ENCODE measurements at places on chromosomes 1 and 21.

- no peak for DNase-seq
These were observed 182.4 kb downstream of the BACH1 start for GRCh38 chr21:29481081-29481480.

- DNase-seq, result peak; percentile 65
These were observed 3.4 kb downstream of the TAGLN2 start for GRCh38 chr1:159921700-159922504.

GRCh38 chr1:39154553-39155421 is 49.7 kb upstream of the MACF1 start:
- no peak for DNase-seq

GRCh38 chr21:36630485-36631206 is 68.3 kb upstream of the SIM2 start:
- DNase-seq, result peak; percentile 46

GRCh38 chr1:205907794-205908193 is 35.5 kb downstream of the SLC26A9 start:
- DNase-seq, result no peak

DNA sequence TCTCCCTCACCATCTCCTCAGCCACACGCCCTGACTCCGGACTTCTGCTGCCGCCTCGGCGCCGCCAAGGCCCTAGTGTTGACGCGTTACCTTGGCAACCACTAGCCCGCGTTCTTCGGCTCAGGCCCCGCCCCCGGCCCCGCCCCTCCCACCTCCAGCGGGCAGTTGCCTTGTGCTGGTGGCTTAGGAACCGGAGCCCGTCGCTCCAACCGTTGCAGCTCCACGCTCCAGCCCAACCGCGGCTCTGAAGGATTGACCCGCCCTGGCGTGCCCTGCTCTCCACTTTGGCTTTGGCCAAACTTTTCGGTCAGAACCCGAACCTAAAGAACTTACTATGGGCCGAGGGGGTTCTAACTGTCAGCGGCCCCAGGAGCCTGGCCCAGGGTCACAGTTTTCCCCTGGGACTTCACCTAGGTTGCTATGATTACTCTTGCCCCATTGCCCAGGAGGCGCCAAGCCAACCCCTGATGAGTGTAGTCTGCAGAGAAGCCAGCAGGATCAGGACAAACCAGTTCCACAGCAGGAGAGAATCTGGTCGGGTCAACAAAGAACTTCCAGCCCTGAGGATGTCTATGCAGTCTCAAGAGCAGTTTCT is at the start of gene CFAP45:
Gene CFAP45 (minus strand): TSS at position 80 of the 595 bp plus-strand sequence. CDS start 67 bp downstream, at position 13.
- DNase-seq, result peak; percentile 38

- no peak for DNase-seq
These were observed 12.4 kb upstream of the BCAR3 start for GRCh38 chr1:93694039-93694438.

- no peak for DNase-seq
These were observed 5.6 kb downstream of the NECAP2 start for GRCh38 chr1:16446116-16446515.

DNA sequence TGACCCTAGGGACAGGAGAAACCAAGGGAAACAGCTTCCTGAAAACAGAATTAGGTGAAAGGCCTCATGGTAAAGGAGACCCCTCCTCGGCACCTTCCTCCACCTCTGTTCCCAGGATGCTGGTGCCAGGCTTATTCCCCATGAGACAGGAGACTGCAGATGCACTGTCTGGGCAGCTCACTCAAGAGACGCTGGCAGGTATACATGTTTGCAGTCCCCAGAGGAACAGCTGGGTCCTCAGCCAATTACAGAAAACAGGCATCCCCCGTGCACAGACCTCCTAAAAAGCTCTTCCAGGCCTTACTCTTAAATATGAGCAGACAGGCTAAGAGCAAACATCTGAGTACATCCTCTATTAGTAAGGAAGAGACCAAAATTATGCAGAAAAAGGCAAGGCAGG is 6.5 kb downstream of the CCSAP start:
- DNase-seq, result no peak

DNA sequence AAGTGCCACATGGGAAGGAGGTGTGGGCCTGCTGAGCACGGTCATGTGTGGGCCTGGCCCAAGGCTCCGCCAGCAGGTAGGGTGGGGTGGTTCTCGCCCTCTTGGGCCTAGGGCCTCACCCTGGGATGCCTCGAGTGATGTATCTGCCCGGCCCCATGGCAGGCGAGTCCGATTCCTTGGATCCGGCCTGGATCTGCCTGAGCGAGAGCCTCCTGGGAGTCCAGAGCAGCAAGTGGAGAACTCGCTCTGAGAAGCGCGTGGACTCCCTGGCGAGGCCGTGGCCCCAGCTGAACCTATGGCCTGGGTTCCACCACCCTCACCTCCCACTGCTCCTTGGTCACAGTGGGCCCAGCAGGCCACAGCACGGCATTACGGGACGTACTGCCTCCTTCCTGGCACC is 8.2 kb upstream of the TTC34 start:
- DNase-seq, result no peak

GRCh38 chr1:56434740-56435139 is 144.6 kb downstream of the PLPP3 start:
- DNase-seq, result no peak

DNA sequence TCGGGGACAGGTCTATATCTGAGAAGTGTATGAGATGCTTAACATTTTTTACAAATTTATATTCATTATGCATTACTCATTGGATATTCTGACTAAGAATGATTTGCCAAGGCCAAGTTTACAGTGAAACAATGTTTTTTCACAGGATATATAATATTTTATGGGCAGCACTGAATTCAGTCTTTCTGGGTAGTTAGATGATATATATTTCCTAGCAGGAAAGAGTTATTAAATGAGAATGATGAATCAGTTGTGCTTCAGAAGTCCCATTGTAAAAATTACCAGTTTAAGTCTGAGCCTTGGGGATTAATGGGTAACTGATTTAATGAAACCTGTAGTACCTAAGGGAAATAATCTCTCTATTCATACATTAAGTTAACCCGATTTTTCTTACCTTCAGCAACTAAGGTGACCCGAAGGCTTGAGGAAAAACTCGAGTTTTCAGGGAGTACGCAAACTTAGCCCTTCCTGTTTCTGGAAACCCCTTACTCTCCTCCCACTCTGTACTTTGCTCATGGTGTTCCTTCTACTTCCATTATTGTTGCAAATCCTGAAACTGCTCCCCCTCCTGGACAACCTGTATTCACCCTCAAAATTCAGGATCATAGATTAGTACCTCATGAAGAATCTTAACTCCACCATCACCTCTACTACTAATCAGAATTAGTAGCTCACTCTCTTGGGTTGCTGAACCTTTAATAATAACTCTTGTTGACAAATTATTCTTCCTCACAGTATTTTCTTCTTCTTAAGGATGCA is 135.1 kb downstream of the AK5 start:
- DNase-seq, result no peak

GRCh38 chr21:15001113-15001512 is 63.7 kb downstream of the NRIP1 start:
- no peak for DNase-seq

DNA sequence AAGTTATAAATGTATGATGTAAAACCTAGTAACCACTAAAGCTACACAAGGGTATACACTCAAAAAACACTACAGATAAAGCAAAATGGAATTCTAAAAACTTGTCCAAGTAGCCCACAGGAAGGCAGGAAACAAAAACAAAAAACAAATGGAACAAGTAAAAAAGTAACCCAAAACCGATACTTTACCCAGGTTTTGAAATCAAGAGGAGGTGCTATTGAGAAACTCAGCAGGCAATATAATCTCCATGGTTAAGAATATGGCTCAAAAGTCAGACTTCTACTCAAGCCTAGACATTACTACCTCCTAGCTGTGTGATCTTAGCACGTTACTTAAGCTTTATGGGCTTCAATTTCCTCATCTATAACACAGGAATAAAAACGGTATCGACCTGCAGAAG is 13.3 kb downstream of the RBBP5 start:
- no peak for DNase-seq

GRCh38 chr1:56509713-56510641 is 69.4 kb downstream of the PLPP3 start:
- DNase-seq, result no peak

DNA sequence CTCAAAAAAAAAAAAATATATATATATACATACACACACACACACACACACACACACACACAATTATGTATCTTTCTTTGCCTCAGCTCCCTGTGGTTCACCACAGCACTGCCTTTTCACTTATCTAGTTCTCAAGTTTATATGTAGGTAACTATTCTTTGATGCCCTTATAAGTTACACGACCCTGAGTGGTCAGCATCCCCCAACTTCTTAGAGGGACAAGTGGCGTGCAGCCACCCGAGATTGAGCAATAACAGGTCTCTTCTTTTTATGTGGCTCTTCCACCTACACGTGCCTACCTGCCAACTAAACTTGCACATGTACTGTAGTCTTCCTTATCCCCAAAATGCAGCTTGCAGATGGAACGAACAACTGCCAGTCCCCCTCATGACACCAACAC is 120.8 kb downstream of the GABPA start:
- no peak for DNase-seq

DNA sequence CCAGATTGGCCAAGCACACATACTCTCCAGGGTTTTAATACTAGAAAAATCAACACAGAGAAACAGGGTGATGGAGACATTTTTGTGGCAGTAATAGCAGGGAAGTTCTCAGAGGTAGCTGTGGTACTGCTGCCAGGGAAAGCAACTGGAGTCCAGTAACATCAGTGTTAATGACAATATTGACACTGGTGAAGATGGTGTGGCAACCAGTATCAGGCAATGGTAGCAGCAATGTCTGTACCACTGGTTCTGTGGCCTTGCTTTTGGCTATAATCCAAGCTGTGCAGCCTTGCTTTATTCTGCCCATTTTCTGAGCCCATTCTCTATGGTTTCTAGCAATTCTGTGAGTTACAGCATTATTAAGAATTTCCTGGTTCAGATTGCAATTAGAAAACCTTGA is 1.6 kb upstream of the SNX7 start:
- DNase-seq, result no peak

DNA sequence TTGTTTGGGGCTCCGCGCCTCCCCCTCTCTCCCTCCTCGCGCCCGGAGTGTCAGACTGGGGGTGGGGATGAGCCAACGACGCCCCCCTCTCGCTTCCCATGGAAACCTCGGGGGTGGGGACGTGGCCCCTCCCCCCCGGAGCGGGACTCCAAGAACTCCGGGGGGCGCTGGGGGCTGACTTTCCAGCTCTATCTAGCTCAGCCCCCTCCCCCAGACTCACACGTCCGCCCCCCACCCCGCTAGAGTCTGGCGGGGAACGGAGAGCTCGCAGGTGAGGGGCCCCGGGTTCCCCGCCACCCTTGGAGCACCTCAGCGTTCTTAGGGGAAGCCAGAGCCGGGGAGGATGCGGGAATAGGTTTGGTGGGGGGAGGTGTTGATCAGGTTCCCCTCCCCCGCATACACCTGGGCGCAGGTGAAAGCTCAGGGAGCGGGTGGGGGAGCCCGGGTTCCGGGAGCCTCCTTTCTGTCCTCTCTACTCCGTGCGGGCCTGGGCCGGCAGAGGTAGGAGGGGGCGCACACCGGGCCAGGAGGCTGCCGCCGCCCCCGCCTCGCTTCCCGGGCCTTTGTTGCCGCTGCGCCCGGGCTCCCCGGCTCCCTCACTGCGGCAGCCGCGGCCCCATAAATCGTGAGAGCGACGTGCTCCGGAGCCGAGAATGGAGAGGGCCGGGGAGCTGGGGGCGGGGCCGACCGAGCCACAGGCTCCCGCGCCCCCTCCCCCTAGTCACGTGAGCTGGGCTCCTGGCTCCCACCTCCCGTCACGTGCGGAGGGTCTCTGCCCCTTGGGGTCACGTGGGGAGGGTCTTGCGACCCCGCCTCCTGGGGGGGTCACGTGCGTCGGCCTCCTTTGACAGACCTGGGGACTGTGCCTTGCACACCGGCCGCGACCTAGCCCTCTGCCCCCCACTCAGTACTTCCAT is 1.9 kb downstream of the EFNA3 start:
- DNase-seq, result no peak

DNA sequence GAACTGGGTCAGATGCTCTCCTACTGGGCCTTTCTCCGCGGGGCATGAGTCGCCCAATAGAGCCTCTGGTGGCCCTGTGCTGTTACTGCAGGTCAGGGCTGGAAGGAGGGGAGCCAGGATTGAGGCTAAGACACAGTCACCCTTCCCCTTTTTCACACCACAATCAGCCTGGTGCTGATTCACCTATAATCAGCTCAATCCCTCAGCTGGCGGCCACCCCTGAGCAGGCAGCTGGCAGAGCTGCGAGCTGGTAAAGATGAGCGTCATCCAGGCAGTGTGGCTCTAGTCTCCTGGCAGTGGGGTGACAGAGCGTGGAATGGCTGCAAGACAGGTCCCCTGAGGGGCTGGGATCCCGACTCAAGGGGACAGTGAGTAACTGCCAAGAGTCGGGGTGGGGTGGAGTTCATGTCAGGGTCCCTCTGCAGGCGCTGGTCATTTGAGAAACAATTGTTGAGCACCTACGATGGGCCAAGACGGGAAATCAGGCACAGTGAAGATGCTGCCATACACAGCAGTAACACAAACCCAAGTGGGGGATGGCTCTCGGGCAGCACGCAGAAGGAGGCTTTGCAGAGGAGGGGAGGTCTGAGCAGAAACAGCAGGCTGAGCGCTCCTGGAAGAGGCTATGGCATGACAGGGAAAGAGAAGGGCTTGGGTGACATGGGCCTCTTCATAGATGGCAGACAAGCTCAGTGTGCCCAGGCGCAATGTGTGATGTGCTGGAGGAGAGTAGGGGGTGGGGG is 21.8 kb downstream of the ATF3 start:
- DNase-seq, result peak; percentile 65

- DNase-seq, result no peak
These were observed 19.1 kb downstream of the NPPA start for GRCh38 chr1:11828511-11828910.

DNA sequence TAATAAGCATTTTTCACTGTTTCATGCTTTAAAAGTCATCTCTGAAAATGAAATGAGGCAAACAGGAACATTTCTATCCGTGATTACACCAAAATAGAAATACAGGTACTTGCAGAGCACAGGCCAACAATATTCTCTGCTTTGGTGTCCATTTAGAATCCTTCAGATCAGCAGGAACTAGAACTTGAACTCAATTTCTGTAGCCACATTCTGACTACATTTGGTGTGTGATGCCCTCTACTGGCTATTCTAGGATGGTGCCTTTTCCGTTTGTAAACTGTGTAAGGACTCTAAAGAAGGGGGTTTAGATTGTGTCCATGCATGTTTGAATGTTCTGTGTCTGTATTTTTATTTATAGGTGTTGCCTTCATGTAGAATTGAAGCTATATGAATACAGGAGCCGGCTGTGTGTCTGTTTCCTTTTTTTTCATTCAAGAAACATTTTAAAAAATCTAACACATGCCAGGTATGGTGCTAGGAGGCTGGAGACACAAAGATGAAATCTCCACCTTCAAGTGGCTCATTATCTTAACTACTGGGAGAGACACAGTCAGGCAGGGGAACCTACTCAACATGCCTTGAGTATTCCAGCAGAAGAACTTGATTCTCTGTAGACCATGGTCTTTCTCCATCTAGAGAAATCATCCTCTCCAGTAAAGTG is 7.6 kb upstream of the ZNF326 start:
- DNase-seq, result peak; percentile 81

Data from CD4-positive, alpha-beta T cell treated with Interleukin-4 for 4 hours (primary cell).